ENCODE measurements at places on chromosomes 2 and 18.

DNA sequence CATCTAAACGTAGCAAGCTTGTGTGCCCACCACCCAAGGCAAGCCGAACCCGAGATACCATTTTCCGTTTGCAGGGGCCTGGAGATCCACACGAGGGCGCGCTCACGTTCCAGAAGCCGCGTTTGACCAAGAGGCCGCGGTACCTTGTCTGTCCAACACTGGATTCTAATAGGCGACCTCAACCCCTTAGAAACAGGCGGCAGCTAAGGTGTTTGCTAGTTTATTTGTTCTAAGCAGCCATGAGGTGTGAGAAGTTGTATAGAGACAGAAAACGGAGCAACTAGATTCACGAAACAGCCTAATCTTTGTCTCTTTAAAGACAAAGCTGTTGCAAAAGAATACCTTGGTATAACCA, 4.2 kb downstream of the HOXD11 start:
- no peak for DNase-seq

DNA sequence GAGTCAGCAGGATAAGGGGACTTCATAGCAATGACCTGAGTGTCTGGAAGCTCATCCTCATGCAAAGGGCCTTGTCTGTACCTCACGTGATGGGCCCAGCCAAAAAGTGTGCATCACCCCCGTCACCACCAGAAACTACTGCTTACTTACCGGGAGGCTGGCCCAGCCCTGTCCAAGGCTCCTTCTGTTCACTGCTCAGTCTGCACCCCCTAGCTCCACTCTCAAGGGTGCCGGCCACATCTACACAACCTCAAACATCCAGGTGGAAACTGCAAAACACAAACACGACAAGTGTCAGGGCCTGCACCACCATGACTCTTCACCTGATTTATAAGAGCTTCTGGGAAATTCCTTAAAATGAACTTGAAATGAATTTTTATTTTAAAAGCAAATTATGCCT, 55.1 kb downstream of the ADD2 start:
- DNase-seq = no peak

GRCh38 chr18:63004466-63005089, 289.2 kb downstream of the PHLPP1 start:
- no peak for DNase-seq

DNA sequence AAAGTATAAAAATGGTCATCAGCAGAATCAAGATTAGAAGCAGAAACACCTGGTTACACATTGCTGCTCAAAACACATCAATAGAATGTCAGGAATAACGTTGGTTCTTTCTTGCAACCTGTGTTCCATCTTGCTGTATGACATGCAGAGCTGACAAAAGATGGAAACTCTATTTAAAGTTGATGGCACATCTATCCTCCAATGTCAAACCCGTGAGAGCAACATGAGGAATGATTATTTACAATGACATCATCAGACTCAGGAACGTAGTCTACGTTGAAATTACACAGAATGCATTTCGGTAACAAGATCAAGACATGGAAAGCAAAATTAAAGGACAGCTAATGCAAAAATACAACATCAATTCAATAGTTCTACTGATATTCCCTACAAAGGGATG, 26.2 kb upstream of the TTN start:
- DNase-seq = no peak

DNA sequence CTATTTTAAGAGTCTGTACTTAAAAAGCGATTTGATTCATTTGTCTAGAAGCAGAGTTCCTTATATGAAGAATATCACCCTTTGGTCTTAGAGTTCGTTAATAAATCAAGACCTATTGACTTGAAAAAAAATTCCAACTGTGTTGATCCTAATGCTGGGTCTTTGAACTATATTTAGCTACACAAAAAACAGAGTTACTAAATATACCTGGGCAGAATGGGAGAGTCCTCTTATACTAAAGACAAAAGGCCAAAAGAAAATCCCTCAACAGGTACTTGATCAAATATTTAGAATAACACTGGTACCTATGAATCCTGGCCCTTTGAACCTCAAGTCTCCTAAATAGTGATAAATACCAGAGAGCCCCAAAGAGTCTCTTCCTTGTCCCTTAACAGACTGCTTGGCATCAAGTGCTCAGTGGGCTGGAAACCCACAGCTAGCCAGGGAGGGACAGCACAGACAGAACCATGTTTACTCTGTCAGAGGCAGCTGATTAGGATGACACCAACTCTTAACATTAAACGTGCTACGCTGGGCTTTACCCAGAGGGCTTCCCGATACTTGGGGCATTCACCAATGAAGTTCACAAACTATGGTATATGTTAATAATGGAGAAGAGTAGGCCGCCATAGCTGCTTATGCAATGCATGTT, 95.1 kb downstream of the FIGN start:
- DNase-seq = no peak

GRCh38 chr2:159840616-159841015, 42.6 kb upstream of the CD302 start:
- DNase-seq = no peak

DNA sequence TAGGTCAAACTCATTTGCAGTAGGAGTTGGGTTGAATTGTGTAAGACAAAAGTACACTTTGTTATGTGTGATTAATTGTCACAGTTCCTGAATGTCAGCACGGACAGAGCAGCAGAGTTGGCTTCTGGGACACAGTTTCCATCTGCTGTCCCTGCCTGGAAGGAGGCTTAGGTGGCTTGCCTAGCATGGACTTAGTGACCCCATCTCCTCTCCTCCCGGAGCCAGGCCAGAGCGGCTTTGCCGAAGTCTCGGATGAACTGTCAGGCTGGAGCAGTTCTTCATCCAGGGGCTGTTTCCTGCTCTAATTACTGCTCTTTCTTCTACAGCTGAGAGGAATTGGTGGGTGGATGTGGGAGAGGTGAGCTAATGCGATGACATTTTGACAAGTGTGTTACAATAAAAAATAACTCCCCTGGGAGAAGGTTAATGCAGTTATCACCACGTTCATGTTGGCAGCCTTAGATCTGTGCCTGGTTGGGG, 102.0 kb downstream of the SH3RF3 start:
- no peak for DNase-seq

- no peak for DNase-seq
Measured at GRCh38 chr2:241869087-241869961, at the start of gene RTP5. TSS of gene RTP5 (plus strand) at chr2:241869729. CDS start at chr2:241869757, 28 bp downstream.

GRCh38 chr2:106080959-106081358, 113.1 kb downstream of the UXS1 start:
- DNase-seq = no peak

GRCh38 chr2:143397884-143398614, 268.8 kb downstream of the ARHGAP15 start:
- no peak for DNase-seq

DNA sequence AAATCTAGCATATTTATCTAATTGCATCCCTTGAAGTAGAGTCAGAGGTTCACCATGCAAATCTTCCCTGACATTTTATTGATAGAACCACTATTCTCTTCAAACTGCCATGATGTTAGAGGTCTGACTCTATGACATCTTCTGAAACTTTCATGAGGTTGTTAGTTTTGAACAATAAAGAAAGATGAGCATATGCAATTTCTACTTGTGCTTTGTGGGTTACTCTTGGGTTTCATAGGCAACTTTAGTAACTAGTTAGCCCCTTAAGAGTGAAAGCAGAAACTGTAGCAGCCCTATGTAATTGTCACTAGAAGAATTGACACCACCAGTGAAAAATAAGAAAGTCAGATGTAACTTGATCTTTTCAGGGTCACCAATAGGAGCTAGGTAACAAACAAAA, 53.1 kb upstream of the ZEB2 start:
- DNase-seq = no peak

GRCh38 chr2:71859211-71859847, 288.3 kb downstream of the CYP26B1 start:
- DNase-seq = no peak

DNA sequence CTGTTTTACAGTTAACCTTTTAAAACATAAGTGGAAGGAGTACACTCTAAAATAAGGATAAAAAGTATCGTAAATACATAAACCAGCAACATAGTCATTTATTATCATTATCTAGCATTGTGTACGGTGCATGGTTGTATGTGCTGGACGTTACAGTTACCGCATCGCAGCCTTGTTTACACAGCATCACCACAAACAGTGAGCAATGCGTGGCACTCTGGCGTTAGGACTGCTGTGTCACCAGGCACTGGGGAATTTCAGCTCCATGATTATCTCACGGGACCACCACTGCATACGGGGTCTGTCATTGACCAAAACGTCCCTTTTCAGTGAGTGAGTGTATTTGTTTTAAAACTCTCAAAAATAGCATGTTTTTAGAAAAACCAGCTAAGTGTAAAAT, 103.0 kb upstream of the SNTG2 start:
- DNase-seq = no peak

DNA sequence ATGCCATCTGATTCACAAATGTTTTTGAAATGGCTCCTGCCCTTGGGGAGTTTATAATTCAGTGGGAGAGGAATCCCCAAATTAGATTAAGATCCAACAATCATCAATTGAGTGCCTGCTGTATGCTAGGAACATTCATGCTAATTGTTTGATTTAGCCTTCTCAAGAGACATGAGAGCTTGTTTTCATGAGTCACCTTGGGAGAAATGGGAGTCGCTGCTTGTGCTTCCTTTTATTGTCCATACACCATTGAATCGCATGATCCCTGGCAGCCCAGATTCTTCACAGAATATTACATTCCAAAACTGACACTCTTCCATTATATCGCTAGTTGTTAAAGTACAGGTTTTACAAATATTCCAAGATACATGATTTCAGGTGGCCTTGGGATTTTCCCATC, 106.0 kb upstream of the MAP3K20 start:
- no peak for DNase-seq

GRCh38 chr2:204578928-204579598, 33.8 kb downstream of the PARD3B start:
- DNase-seq = no peak

GRCh38 chr2:42474765-42475454, 18.9 kb downstream of the KCNG3 start:
- no peak for DNase-seq

DNA sequence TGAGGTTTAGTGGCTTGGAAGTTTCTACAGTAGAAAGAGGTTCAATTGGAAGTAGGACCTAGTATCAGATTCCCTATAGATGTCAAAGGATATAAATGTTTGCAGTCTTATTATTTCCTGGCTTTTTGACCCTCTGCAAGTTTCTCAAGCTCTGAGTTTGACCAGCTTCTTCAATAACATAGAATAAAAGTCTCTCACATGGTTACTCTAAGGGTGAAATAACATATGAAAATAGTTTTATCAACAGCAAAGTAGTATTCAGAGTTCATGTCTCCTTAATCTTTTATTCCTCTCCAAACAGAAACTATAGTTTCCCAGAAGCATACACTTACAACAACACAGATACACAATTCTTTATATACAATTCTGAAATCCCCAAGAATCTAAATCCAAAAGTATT, 132.9 kb upstream of the RND3 start:
- DNase-seq = no peak

DNA sequence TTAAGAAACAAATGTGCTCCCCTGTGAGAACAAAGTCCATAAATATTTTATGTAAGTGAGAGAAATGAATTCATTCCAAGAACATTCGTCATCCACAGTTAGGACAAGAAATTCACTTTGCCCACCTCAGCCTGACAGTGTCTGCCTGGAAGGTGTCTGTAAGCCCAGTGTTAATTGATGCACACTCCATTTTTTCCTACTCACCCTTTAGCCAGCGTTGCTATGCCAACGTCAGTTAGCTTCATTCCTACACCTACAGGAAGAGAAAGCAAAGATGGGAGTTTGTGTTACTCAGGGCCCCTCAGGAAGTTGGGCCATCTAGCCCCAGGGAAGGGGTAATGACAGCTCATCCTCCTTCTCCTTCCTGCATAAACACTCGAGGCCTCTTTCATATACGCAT, 131.0 kb downstream of the ALPK2 start:
- no peak for DNase-seq

DNA sequence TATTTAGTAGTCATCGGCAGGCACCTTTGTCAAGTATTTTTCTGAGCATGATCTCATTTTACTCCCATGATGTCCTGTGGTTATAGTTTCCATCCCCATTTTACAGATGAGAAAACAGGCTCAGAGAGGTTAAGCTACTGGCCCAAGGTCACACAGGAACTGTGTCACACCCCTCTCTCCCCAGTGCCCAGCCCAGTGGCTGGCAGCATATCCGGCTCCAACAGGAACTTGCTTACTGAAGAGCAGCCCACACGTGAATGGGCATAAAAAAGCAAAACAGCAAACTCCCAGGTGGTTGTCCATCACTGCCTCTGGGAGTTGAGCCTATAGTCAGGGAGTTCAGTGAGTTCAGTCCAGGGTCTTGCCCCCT, 8.3 kb upstream of the KLF11 start:
- no peak for DNase-seq

- DNase-seq = no peak
Measured at GRCh38 chr2:103123516-103123915, 361.7 kb downstream of the TMEM182 start.

- DNase-seq = no peak
Measured at GRCh38 chr2:189726271-189726670, 36.3 kb downstream of the OSGEPL1 start.

DNA sequence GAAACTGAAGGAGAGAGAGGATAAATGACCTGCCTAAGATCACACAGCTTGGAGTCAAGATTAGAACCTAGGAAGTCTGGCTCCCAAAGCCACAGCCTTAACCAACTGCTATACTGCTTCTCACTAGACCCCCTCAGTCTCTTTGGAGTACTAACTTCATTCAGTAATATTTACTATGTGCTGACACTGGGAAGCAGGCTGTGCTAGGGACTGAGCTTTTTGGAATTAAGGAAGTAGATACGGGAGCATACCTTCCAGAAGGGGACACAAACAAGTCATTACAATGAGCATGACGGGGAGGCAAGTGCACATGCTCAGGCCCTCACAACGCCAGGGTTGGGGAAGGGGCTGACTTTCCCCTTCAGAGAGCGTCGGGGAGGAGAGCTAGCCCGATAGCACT, 97.7 kb downstream of the INO80D start:
- no peak for DNase-seq
